ENCODE measurements at places on chromosomes 4 and X.

GRCh38 chr4:189302719-189303118 is 638.0 kb upstream of the FRG1 start:
- no peak for DNase-seq

- no peak for DNase-seq
Measured at GRCh38 chr4:8076023-8076422, 82.6 kb downstream of the ABLIM2 start.

- peak; percentile 45 for DNase-seq
Measured at GRCh38 chr4:140152751-140153418, 1.1 kb downstream of the MAML3 start.

DNA sequence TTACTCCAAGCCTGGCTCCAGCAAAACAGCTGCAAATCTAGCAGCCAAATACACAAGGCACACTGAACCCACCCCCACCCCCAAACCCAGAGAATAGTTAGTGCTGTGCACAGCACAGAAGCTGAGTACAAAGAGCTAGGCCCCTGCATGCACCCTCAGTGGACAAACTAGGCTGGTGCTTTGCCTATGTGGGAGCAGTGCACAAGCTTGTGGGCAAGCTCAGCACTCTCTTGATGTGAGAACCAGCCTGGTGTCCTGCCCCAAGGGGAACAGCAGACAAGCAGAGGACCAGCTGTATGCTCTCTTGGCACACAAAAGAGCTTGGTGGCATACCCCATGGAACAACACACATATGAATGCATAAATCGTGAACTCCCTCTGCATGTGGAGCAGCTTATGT is 81.7 kb downstream of the FAAH2 start:
- DNase-seq = no peak

- no peak for DNase-seq
Measured at GRCh38 chr4:88075336-88075735, 67.9 kb downstream of the PKD2 start.

- no peak for DNase-seq
Measured at GRCh38 chrX:48467281-48467761, 2.7 kb downstream of the SLC38A5 start.

GRCh38 chrX:119235051-119235511 is 1.0 kb upstream of the PGRMC1 start:
- DNase-seq = no peak

DNA sequence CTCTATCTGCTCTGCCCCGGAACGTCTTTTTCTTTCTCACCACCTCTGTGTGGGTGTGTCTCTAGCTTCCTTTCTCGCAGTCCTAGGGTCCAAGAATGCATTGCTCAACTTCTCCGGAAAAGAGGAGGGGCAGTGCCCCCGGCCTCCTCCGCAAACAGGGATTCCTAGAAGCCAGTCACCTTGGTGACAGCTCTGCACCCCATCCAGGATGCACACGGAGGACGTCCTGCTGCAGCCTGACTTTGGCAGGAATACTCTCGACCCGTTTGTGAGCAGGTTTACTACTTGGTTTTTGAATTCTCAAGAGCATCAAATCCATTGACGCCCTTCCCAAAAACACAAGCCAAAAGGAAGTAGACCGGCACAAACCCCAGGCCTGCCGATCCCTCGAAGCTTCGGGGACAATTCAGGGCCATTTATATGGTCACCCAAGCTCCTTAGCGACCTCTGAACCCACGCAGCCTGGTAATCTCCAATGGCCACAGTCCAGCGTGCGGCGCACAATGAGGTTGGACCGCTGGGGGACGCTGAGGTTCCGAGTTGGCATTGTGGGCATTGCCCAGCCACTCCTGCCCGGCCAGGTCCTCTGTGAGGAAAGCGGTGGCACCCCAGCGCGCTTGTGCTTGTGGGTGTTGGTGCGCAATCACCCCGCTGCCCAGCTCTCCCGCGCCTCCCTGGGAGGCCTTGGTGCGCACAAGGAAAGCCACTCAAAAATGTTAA is 9.8 kb downstream of the NKX3-2 start:
- DNase-seq = no peak

- no peak for DNase-seq
Measured at GRCh38 chr4:83180431-83180968, 66.0 kb upstream of the PLAC8 start.

GRCh38 chr4:182904211-182904761 is 12.9 kb downstream of the DCTD start:
- no peak for DNase-seq

- no peak for DNase-seq
Measured at GRCh38 chrX:129877401-129877800, 28.6 kb upstream of the UTP14A start.

DNA sequence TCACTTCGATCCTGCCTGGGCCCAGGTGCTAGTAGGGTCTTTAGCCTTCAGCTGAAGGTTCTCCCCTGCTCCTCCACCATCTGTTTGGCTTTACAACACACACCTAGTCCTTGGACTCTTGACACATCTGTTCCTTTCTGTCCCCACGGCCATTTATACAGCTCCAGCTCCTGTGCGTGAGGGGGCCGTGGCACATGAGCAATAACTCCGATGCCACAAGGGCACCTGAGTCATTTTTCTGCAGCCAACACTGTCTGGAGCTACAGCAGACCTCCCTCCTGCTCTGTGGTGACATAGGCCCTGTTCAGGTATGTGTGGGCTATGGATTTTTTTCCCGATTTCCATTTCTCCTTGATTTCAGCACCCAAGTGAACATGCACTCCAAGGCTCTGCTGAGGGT is 44.7 kb upstream of the BCOR start:
- DNase-seq = no peak

DNA sequence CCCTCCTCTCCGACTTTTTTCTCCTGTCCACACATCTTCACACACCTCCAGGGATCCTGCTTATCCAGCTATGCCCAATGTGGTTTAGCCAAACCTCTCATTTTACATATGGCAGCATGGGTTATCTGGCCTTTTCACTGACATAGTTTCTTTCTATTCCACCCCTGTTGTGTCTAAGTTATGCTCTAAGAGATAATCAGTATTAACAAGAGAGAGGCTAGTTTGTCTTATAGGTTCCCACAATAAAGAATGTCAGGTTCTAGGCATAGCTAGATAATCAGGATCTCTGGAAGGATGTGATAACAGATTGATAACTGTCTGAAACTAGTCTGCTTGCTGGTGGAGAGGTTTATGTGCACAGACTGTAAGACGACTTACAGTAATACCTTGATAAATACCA is 7.7 kb upstream of the GALNT7 start:
- DNase-seq = no peak

- no peak for DNase-seq
Measured at GRCh38 chr4:101127176-101127790, 220.0 kb downstream of the PPP3CA start.

- DNase-seq = no peak
Measured at GRCh38 chrX:149493567-149494562, 11.2 kb downstream of the IDS start.

- no peak for DNase-seq
Measured at GRCh38 chr4:115454228-115454627, 340.8 kb upstream of the NDST4 start.
